ENCODE measurements at places on chromosomes 5 and 9. TPM values are rescaled to one million over a fixed set of nuclear protein-coding genes. Genes with fewer than 3 reads are reported as not detected.

DNA sequence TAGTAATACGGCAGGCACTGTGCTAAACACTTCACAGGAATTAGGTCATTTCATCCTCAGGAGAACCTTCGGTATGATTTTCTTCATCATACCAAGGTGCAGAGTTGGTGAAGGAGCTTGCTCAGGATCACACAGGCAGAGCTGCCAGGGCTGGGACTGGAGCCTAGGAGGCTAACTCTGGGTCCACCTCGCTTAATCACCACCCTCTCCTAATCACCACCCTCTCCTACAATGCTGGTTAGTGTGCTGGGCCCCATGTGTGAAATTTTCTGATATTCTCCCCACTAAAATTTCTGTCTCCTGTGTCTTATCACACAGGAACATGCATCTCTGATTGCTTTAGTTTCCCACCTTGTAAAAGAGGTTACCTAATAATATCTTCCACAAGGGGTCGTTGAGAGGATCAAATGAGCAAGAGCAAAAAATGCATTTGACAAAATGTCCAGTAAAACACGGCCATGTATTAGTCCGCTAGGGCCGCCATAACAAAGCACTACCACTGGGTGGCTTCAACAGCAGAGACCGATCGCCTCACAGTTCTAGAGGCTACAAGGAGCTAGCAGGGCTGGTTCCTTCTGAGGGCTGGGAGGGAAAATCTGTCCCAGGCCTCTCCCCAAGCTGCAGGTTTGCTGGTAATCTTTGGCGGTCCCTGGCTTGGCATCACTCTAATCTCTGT is 128.2 kb upstream of the NFIB start:
- H3K4me1 ChIP-seq: no peaks in the 10 kb centered on the region
- H3K36me3 ChIP-seq: no peaks in the 10 kb centered on the region
- no peak for DNase-seq
- H3K27me3 ChIP-seq: no peaks in the 10 kb centered on the region
- no peak overlapping the region for H3K27ac ChIP-seq

DNA sequence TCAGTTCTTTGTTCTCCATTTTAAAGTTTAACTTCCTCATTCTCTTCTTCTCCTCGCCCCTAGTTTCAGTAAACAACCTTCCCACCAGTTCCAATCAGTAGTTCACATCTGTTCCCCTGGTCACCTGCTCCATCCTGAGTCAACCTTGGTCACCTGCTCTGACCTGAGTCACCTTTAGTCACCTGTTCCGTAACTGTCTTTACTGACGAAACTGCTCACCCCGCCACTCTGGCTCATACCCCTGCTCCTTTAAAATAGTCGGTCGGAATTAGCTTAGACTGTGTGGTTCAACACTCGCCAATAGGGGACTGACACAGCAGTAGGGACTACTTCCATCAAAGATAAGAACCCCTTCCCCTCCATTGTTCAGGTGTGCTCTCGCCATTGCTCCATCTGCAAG is 76.3 kb upstream of the GPBP1 start:
- H3K36me3 ChIP-seq: no peaks in the 10 kb centered on the region
- peak; percentile 53 for DNase-seq
- no peak overlapping the region for H3K4me3 ChIP-seq
- no peak overlapping the region for H3K27ac ChIP-seq
- no peaks in the 10 kb centered on the region for H3K4me1 ChIP-seq

GRCh38 chr5:45288746-45289145 is 407.4 kb downstream of the HCN1 start:
- no peak overlapping the region for H3K4me3 ChIP-seq
- no peaks in the 10 kb centered on the region for H3K27me3 ChIP-seq
- no peaks in the 10 kb centered on the region for H3K36me3 ChIP-seq

- no peaks in the 10 kb centered on the region for H3K4me1 ChIP-seq
- H3K27me3 ChIP-seq: no peaks in the 10 kb centered on the region
- DNase-seq: no peak
Measured at GRCh38 chr5:44862808-44863207, 54.1 kb downstream of the MRPS30 start.

GRCh38 chr5:43156388-43156787 is 35.6 kb upstream of the NIM1K start:
- no peaks in the 10 kb centered on the region for H3K27me3 ChIP-seq
- no peak for DNase-seq
- no peak overlapping the region for H3K4me3 ChIP-seq
- peaks cover 19% of the 10 kb centered on the region for H3K36me3 ChIP-seq
- no peak overlapping the region for H3K27ac ChIP-seq

DNA sequence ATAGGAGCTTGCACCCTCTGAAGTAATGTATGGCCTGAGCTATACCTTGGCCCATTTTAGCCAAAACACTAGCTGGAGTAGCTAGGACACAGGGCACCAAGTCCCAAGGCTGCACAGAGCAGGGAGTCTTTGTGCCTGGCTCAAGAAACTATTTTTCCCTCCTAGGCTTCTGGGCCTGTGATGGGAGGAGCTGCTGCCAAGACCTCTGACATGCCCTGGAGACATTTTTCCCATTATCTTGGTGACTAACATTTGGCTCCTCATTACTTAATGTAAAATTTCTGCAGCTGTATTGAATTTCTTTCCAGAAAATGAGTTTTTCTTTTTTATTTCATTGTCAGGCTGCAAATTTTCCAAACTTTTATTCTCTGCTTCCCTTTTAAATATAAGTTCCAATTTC is 1099.2 kb downstream of the CDH18 start:
- no peaks in the 10 kb centered on the region for H3K36me3 ChIP-seq
- no peak overlapping the region for H3K4me3 ChIP-seq
- no peak for DNase-seq
- H3K27me3 ChIP-seq: no peaks in the 10 kb centered on the region
- no peaks in the 10 kb centered on the region for H3K4me1 ChIP-seq

DNA sequence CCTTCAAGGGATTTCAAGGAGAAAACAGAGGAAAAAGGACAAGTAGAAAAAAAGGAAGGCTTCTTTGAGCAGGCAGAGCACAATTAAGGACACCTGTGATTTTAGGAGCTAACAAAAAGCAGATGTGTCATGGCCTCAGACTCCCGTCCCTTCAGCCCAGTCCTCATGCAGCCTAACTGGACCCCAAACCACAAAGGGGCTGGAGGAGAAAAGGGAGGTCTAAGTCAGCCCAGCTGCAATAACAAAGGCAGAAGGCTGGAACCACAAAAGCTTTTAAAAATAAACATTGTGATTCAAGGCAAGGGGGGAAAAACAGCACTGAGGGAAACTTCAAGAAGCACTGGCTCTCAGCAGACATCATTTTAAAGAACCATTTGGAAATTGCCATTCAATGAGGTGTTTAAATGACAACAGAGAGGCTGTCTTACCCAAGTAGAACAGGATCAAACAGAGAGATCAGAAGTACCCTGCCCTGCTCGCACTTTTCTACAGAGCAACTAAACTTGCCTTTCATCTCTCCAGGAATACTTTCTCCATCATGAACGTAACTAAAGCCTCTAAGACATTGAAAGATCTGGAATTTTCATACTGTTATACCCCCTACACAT is 89.3 kb downstream of the SEMA5A start:
- no peak overlapping the region for H3K27ac ChIP-seq
- H3K36me3 ChIP-seq: no peaks in the 10 kb centered on the region
- H3K27me3 ChIP-seq: no peaks in the 10 kb centered on the region
- no peak overlapping the region for H3K4me3 ChIP-seq

GRCh38 chr5:87164409-87164808 is 103.3 kb upstream of the RASA1 start:
- no peaks in the 10 kb centered on the region for H3K4me1 ChIP-seq
- H3K36me3 ChIP-seq: no peaks in the 10 kb centered on the region
- H3K27me3 ChIP-seq: no peaks in the 10 kb centered on the region

GRCh38 chr9:33304362-33304761 is 14.0 kb downstream of the NFX1 start:
- no peak overlapping the region for H3K4me3 ChIP-seq
- no peaks in the 10 kb centered on the region for H3K27me3 ChIP-seq
- peaks cover 10% of the 10 kb centered on the region for H3K36me3 ChIP-seq
- no peak overlapping the region for H3K27ac ChIP-seq
- peaks cover 2% of the 10 kb centered on the region for H3K4me1 ChIP-seq

DNA sequence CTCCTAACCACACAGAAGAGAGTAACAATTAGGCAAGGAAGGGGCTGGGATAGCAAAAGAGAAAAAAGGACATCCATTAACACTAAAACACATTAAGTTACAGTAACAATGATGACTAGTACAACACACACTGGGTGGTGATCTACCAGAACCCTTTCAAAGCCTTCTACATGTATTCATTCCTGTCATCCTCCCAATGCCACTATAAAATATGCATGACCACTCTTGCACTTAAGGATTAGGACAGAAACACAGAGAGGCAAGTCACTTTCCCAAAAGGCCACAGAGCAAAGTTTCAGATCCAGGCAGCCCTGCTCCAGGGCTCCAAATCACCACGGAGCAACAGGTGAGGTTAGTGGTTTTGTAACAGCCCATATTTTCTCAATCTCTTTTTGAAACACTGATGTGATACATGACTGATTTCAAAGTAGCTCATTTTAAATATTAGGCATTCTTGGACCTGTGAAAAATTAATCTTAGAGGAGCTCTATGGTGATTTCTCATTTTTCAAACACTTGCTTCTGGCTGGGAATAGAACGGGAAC is 86.7 kb downstream of the AUH start:
- no peak for DNase-seq
- H3K4me3 ChIP-seq: no peak overlapping the region
- H3K27ac ChIP-seq: no peak overlapping the region
- no peaks in the 10 kb centered on the region for H3K4me1 ChIP-seq
- no peaks in the 10 kb centered on the region for H3K36me3 ChIP-seq

DNA sequence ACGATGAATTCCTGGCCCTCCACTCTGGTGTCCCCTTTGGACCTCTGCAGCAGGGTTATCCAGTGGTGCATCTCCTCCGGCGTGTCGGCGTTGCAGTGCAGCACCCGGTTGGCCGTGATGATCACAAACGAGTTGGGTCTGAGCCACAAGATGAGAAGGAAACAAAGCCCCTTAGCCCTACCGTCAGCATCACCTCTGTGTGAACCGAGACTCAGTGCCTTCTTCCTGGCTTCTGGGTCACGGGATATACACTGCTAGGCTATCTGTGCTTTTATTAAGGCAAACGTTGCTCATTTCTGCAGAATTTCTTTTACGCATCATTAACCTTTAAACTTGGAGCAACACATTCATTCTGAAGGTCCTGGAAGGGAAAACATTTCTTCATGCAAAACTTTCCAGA is 65.1 kb upstream of the RETREG1 start:
- H3K27ac ChIP-seq: no peak overlapping the region
- no peaks in the 10 kb centered on the region for H3K27me3 ChIP-seq
- no peaks in the 10 kb centered on the region for H3K4me1 ChIP-seq
- no peak for DNase-seq
- H3K36me3 ChIP-seq: no peaks in the 10 kb centered on the region

DNA sequence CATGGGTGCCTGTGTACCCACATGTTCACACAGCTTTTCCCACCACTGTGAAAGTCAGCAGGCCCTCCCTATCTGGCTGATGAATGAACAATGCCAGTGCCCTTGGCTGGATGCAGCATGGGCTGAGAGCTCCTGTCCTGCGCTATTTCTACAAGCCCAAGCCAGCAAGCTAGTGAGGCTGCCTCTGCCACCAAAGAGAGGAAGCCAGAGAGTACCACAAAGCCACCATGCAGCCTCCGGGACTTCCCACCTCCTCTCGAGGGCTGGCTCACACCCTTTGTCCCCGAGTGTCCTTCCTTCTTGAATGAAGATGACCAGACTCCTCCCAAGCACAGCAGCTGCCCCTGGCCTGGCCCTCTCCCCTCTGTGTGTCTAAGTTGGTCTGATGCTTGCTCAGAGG is 76.5 kb downstream of the SH3PXD2B start:
- no peaks in the 10 kb centered on the region for H3K27me3 ChIP-seq
- no peaks in the 10 kb centered on the region for H3K36me3 ChIP-seq
- no peaks in the 10 kb centered on the region for H3K4me1 ChIP-seq

DNA sequence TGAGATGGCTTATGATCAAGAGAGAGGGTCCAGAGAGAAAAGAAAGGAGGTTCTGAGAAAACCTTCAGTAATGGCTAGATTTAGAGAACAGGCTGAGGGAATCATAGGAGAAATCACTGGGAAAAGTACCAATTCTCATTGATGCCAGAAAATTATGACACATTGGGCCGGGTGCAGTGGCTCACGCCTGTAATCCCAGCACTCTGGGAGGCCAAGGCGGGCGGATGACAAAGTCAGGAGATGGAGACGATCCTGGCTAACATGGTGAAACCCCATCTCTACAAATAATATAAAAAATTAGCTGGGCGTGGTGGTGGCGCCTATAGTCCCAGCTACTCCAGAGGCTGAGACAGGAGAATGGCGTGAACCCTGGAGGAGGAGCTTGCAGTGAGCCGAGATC is 29.5 kb upstream of the PLIN2 start:
- no peaks in the 10 kb centered on the region for H3K36me3 ChIP-seq
- no peaks in the 10 kb centered on the region for H3K27me3 ChIP-seq
- H3K4me1 ChIP-seq: no peaks in the 10 kb centered on the region

- DNase-seq: no peak
- no peaks in the 10 kb centered on the region for H3K27me3 ChIP-seq
- H3K36me3 ChIP-seq: no peaks in the 10 kb centered on the region
- H3K4me1 ChIP-seq: no peaks in the 10 kb centered on the region
- no peak overlapping the region for H3K4me3 ChIP-seq
Measured at GRCh38 chr5:159877016-159877415, 39.3 kb upstream of the ADRA1B start.

DNA sequence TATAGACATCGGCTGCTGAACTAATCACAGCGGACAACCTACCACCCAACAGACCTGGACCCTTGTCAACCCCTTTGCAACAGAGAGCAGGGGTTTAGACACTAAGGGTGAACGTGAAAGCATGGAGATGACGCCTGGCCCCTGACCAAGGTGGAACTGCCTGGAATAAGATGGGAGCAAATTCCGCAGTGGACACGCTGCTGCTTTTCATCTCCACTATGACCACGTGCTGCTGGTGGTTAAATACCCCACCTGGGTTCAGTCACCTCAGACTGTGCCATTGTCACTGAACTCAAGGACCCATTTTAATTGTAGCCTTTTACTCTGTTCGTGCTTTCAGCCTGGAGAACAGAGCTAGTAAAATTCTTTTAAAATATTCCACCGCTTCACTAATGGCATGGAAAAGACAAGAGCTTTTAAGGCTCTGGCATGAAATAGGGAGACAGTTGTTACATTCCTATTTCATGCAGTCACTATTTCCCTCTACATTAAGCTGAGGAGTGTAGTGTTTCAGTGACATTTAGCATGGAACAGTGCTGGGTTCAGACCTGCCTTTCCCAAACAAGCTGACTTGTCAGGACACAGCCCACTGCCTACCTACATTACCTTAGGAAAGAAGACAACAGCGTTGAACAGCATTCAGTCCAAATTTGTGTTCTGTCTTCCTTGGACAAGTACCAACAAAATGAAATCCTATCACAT is 96.8 kb downstream of the ANKRD18B start:
- no peaks in the 10 kb centered on the region for H3K4me1 ChIP-seq
- DNase-seq: no peak
- no peak overlapping the region for H3K27ac ChIP-seq
- no peak overlapping the region for H3K4me3 ChIP-seq

GRCh38 chr5:168674893-168675482 is 95.8 kb upstream of the PANK3 start:
- no peak overlapping the region for H3K27ac ChIP-seq
- DNase-seq: no peak
- no peaks in the 10 kb centered on the region for H3K27me3 ChIP-seq

Gene PCDHGC5
- total RNA-seq: 0.46 TPM

Gene CD14
- total RNA-seq: 1.8 TPM

Gene RBM18
- total RNA-seq: 15.7 TPM

Gene HSD17B3
- not detected for total RNA-seq

Gene ADGRD2
- total RNA-seq: not detected

Gene UNC5A
- not detected for total RNA-seq

Gene DAPK1
- 0.92 TPM for total RNA-seq

Gene RASEF
- total RNA-seq: not detected

Gene ZNF300
- 8.1 TPM for total RNA-seq

Gene LRRTM2
- not detected for total RNA-seq

Gene DBH
- total RNA-seq: not detected

Gene RHOBTB3
- 5.0 TPM for total RNA-seq

Gene C5orf58
- not detected for total RNA-seq

Gene PTGR1
- not detected for total RNA-seq

Data from B cell (primary cell).